ENCODE measurements at places on chromosomes 13 and 19.
A peak's percentile ranks its signal among the peaks of the same experiment; 100 is the strongest.

GRCh38 chr13:93690139-93690538, 463.5 kb downstream of the GPC6 start:
- DNase-seq: no peak

- DNase-seq: no peak
Measured at GRCh38 chr13:44403461-44404056, 29.9 kb downstream of the SERP2 start.

GRCh38 chr19:897442-898039, 4.3 kb downstream of the RNU6-9 start:
- DNase-seq: no peak

DNA sequence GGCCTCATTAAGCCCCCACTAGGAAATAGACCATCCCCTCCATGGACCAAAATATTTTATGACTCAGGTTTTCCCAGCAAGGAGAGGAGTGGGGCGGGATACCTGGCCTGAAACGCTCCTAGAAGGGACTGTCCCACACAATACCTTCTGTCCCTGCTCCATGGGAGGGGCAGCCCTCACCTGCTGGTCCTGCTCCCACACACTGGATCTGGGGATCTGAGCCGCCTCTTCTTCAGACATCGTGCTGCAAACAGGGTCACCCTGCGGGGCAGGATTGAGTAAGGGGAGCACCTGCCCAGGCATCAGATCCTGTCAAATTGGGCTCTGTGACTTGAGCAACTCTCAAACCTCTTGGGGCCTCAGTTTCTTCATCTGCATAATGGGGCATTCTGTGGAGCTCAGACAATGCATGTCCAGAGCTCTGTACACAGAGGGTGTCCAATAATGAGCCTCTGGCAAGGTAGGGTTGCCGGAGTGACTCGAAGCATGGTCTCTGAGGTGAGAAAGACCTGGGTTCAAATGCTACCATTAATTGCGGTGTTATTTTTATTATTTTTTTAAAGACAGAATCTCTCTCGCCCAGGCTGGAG, 1.1 kb downstream of the PLIN5 start:
- DNase-seq: no peak

- no peak for DNase-seq
Measured at GRCh38 chr19:32550666-32551065, 30.3 kb upstream of the PDCD5 start.

GRCh38 chr13:113931841-113932459, 41.9 kb downstream of the C13orf46 start:
- DNase-seq: no peak

DNA sequence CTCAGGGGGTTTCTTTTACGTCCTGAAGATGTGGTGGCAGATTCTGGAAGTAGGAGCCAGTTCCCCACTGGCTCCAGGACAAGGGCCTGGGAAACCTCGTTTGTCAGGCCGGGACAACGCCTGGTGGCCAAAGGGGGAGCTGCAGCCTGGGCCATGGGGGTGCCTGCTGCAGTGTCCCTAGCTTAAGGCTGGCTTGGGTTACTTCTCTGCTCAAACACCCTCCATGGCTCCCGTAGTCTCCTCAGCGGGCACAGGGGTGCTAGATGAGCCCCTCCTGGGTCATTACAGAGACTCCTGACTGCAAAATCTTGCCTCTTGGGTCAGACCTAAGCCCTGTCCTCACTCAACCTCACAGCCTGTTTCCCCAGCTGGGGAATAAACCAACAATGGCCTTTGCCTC, 14.7 kb downstream of the CILP2 start:
- DNase-seq: peak; percentile 48

- DNase-seq: no peak
Measured at GRCh38 chr13:71863254-71863865, 3.6 kb downstream of the DACH1 start.

- no peak for DNase-seq
Measured at GRCh38 chr19:51418707-51419106, 1.3 kb upstream of the SIGLEC10 start.

DNA sequence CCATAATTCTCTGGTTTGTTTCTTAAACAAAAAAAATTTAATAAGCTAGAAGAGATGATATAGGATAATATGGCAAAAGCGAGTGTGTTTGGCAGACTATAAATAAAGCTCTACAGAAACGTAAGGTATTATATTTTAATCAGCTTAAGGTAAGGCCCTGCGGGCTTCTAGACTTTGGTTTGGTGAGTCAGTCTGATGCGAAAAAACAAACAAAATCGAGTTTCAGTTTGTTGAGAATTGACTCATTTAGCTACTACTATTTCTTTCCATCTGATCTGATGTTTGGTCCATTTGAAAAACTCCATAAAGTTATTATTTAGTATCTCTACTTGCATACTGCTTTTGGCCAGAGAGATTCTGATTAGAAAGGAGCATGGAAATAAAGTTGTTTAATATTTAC, 138.0 kb downstream of the MIPEP start:
- DNase-seq: no peak

GRCh38 chr13:46535825-46536224, 17.1 kb upstream of the LRCH1 start:
- no peak for DNase-seq

DNA sequence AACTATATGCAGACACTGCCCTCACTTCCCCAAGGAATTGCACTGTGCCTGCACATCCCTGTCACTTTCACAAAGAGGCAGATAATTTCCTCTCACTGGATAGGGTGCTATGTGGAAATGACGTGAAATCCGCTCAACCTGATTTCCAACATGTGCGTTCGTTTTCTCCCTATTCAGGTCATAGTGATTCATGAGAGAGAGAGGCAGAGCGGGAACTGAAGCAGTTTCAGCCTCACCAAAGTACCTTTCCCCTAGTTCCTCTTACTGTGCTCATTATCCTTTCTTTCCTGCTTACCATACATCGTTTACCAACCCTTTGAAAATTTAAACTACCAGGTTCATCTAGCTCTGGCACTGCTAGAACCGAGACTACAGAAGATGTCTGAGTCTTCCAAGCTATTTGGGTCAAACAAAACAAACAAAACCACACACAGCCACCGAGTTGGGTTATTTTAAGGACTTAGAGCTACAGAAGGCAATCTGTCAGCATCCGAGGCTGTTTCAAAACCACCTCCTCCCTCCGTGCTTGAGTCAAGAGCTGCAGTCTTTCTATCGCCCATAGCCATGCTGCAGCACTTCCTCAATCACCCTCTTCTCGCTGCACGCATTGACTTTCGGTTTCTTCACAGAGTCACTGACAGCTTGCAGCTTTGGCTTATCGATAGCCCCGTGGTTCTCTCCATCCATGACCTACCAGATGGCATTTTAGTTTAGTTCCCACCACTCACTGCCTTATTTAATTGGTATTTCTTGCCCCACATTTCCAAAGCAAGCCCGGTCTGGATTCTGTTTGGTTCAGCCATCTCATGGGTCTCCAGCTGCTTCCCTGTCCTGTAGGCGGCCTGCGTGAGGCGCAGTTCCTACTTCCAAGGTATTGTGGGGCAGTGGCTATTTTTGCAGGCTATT, 1395.8 kb downstream of the EFNB2 start:
- no peak for DNase-seq

- no peak for DNase-seq
Measured at GRCh38 chr13:52749419-52749818, 9.8 kb upstream of the CNMD start.

DNA sequence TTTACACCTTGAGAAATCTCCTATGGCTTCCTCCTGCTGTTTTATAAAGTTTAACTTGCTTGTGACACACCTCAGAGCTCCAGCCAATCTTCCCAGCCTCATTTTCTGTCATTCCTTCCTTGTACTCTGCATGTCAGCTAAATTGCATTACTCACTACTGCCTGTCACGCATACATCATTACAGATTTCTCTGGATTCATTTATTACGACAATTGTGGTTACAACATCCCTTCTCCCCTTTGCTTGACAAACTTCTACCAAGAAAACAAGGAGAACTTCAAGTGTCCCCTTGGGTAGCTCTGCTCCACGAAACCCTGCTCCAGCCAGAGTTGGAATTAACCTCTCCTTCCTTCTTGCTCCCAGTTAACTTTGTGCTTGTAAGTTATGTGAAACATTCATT, 22.0 kb upstream of the GPR18 start:
- DNase-seq: no peak

DNA sequence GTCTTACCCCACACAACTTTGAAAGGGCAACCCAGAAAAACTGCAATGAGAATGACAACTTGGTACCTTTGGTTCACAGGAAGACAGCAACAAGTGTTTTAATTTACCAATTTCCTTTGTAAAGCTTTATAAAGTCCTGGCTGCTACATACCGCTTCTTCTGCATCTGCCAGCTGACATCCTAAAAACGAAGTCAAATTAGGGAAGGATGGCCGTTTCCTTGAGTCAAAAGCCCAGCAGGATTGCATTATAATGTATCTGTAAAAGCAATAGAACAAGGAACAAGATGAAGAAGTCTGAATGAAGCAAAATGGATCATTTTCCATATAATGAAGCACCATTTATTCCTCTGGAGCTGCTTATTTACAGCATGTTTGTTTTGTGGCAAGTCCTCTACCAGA, 25.8 kb upstream of the URAD start:
- no peak for DNase-seq

GRCh38 chr13:94520001-94520400, 40.5 kb upstream of the DCT start:
- DNase-seq: no peak

DNA sequence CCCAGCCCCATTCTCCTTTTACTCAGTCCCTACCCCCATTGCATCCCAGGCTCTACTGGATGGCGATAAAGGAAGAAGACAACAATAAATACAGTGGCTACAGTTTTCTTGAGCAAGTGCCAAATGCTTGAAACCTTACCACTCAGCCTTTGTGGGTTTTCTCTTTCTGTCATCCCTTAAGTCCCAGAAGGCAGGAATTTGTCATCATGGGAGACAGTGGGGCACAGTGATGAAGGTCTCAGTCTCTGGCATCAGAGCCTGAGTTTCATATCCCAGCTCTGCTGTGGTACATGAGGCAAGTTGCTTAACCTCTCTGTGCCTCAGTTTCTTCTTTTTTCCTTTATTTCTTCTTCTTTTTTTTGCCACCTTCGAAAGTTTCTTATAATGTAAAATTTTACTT, 5.1 kb upstream of the COMP start:
- DNase-seq: no peak

DNA sequence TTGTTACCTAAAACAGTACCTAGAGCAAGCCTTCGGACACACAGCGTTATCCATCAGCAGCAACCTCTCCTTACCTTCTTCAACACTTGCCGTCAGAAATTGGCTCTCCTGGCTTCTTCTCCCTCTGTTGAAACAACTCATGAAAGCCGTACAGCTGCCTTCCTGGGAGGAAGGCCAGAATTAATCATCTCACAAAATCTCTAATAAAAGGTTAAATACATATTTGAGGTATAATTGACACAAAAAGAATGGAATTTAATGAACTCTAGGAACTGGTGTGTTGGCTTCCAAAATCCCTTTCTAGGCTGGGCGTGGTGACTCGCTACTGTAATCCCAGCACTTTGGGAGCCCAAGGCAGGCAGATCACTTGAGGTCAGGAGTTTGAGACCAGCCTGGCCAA, 37.3 kb upstream of the GTF2F2 start:
- DNase-seq: no peak

DNA sequence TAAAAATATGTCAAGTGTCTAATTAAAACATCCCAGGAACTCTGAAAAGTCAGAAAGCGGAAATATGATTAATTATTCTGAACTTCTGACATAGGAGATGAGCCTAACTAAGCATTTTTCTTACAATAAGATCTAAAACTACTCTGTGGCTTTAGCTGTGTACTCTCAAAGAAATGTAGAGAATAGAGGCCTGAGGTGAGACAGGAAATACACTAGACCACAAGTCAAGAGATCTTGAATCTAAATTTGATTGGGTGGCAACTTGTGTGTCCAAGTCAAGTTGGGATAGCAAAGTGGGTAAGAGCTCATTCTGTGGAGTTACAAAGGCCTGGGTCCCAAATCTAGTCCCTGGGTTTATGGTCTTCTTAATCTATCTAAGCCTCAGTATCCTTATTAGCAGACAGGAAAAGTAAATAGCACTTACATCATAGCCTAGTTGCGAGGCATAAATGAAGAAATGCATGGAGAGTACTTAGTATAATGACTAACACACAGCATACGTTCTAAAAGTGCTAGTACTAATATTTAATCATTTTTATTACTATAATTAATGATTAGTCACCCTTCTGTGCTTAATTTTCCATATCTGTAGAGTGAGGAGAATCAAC, 9.4 kb upstream of the LRRC63 start:
- DNase-seq: no peak

DNA sequence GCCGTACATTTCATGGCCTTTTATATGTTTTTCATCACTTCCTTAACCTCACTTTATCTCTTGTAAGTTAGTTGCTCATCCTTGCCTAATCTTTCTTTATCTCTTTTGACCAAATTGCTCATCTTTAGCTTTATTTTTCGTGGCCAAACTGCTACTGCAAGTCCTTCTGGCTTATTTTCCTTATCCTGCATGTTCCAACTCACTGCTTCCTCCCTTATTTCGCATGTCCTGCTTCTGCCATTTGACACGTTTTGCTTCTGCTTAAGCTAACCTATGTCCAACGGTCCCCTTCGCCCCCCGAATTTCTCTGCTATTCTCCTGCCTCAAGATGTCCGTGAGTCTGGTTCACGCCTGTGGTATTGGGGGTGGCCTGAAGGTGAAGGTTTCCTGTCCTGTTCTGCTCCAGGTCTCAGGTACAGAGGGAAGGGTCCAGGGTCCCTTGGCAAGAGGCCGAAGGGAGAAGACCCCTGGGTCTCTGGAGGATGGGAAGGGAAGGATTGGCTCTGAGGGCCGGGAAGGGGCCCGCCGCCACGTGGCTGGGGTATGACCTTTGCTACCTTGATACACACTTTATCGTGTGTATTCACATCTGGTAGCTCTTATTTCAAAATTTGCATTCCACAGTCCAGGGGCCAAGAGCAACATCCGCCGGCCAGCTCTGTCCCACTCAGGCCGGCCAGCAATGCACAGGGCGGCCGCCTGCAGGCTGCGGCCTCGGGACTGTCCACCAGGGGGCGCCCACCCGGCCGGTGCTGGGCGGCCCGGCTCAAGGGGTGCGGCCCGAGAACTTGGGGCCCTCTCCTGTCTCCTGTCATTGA, 2.9 kb upstream of the C19orf85 start:
- DNase-seq: peak; percentile 67

DNA sequence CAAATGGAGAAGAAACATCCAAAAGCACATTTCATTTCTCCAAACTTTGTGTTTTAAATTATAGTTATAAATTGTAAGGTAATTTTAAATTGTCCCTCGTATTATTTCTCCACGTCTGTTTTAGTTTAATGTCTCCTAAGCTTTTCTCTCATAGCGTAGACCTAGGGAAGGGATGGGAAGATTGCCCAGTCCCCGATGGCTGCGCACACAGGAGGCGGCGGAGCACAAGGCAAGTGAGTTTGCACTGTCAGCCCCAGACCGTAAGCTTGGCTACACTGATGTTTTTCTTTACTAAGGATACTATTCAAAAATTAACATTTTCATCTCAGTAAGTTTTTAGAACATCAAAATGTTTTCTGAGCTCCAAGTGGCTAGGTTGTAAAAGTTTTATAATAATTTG, 72.3 kb downstream of the GPR12 start:
- DNase-seq: no peak

GRCh38 chr19:41967054-41967783, 8.1 kb upstream of the RABAC1 start:
- no peak for DNase-seq
